ENCODE measurements at places on chromosomes 5 and 9.

DNA sequence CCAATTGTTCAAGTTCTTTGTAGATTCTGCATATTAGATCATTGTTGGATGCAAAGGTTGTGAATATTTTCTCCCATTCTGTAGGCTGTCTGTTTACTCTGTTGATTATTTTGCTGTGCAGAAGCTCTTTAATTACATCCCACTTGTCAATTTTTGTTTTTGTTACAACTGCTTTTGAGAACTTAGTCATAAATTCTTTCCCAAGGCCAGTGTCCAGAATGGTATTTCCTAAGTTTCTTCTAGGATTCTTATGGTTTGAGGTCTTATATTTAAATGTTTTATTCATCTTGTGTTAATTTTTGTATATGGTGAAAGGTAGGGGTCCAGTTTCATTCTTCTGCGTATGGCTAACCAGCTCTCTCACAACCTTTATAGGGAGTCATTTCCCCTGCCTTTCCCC, 116.5 kb downstream of the CPLANE1 start:
- no peak for DNase-seq

DNA sequence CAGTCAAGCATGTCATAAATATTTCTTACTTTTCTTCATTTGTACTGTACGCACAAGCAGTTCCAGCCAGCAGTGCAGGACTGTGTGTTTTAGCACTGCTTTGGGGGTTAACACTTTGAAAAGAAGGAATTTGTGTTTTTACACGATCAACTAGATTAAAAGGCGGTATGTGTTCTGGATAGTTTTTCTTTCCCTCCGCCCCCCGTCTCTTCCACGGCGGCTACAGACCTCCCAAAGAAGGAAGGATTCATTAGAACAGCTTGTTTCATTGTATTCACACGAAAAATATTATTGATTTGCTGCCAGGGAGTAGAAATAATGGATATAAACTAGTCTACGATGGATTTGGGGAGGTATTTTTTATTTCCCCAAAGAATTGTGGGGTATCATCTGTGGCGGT, 336.8 kb upstream of the RFX3 start:
- no peak for DNase-seq

DNA sequence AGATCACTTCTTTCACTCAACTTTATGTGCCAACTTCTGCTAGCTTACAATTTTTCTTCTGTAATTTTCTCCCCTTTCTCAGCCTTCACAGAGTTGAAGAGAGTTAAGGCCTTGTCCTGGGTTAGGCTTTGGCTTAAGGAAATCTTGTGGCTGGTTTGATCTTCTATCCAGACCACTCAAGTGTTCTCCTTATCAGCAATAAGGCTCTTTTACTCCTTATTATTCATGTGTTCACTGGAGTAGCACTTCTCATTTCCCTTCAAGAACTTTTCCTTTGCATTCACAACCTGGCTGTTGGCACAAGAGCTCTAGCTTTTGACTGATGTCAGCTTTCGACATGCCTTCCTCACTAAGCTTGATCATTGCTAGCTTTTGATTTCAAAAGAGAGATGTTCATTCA, 86.9 kb upstream of the ALDH1B1 start:
- no peak for DNase-seq

- DNase-seq, result no peak
Measured at GRCh38 chr5:37370550-37370863, 399 bp downstream of the NUP155 start.

- no peak for DNase-seq
Measured at GRCh38 chr5:134394932-134395331, 16.7 kb downstream of the CDKN2AIPNL start.

DNA sequence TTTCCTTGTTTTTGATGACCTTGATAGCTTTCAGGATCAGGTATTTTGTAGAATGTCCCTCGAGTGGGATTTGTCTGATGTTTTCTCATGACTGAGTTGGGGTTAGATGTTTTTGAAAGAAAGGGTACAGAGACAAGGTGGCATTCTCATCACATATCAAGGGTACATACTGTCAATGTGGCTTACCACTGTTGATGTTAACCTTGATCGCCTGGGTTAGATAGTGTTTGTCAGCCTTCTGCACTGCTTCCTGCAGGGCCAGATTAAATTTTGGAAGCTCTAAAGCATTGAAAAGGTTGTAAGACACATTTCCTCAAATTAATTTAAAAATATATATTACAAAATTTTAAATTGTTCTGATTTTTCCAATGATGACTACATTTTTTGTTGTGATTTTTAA, 287.4 kb upstream of the ACTBL2 start:
- no peak for DNase-seq

DNA sequence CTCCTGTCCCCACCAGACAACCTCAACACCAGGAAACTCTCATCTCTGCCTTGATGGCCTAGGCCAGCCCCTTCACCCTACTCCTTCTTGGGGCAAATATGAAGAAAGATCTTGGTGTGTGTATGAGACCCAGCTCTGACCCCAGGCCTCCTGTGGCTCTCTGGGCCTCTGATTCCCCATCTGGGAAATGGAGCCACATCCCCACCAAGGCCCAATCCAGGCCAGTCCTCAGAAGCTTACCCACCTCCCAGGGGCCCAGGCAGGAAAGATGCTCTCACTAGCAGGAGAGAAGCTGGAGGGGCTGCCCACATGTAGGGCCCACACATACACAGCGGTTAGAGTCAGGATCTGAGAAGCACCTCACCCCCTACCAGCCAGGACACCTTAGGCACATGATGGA, 38.9 kb downstream of the BICD2 start:
- no peak for DNase-seq

- no peak for DNase-seq
Measured at GRCh38 chr5:177025101-177025601, 2.7 kb downstream of the ZNF346 start.

DNA sequence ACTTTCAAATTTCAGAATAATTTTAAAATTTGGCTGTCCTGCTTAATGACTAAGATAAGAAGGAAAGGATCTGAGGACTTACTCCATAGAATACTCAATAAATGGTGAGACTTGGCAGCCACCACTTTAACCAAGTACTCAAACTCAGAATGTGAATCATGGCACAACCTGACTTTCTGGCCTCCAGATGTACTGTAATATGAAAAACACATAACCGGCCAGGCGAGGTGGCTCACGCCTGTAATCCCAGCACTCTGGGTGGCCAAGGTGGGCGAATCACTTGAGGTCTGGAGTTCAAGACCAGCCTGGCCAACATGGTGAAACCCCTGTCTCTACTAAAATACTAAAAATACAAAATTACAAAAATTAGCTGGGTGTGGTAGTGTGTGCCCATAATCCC, 10.0 kb upstream of the MARCHF6 start:
- no peak for DNase-seq

DNA sequence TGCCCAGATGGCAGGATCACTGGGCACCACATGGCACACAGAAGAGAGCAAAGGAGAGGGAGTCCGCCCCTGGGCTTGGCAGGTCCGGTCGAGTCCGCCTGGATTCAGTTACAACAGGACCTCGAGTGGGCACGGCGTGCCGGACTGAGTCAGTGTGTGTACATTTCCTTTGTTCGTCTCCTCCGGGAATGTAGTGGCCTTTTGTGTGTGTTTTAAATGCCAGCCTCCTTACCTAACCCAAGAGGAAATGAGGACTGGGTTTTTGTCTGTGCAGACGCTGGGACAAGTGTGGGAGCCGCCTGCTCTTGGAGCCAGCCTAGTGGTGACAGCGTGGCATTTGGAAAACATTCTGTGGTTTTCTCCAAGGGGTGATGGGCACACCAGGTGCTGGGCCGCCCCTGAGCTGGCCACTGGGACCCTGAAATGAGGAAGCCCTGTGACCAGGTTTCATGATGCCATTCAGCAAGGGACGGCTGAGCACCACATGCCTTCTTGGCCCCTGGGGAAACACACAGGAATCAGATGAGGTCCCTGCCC, 9.6 kb downstream of the NEK6 start:
- DNase-seq, result no peak

GRCh38 chr9:117178596-117179375, 236.1 kb downstream of the ASTN2 start:
- no peak for DNase-seq

DNA sequence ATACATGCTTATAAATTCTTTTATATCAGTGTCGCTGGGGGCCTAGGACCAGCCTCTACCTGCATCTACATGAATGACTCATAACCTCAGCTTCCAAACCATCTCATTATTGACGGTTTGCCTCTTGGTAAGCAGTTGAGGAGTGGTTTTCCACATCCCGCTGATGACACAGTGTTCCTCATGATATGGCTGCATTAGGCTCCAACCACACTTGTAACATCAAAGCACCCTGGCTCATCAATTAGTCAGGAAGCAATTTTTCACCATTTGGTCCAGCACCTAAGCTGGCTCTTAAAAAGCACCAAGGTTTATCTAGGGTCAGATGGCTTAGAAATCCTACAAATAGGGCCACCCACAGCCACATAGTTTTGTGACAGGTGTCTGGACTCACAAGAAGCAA, 402.4 kb downstream of the ARHGEF28 start:
- DNase-seq, result no peak

DNA sequence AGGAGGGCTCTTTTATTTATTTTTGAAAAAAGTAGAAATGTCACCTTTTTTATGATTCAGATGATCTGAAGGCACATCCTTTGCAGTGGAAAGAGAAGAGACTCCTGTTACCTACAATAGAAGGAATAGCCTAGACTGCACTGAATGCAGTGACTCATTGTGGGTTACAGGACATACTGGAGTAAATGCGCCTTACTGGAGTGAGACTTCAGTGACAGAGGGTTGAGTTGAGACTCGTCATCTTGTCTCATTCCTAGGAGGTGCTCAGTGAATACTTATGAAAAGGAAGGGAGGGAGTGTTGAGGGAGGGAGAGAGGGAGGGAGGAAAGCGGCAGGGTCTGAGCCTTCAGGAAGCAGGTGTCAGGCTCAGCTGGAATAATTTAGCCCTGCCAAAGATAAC, 25.2 kb downstream of the ANKRA2 start:
- DNase-seq, result no peak

- no peak for DNase-seq
Measured at GRCh38 chr9:127634021-127634420, 21.9 kb downstream of the STXBP1 start.

- no peak for DNase-seq
Measured at GRCh38 chr9:115220319-115221005, 102.5 kb upstream of the TNC start.

Data from GM18507 (cell line).